ENCODE measurements at places on chromosomes 1 and 21.

DNA sequence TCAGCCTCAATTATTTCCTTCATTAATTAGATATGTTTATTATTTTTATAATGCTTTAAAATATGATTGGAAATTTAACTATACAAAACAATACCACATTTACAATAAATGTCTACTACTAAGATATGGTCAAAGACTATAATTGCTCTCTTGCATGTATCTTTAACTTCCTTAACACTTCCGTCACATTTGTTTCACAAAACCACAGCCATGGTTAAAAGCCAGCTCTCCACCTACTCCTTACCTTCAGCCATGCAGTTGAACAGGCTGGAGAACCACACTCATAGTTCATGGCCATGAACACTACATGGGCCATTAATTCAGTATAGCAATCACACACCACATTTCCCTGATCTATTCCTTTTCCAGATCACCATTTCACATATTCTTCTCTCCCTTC is 72.2 kb downstream of the NME7 start:
- no peak overlapping the region for H3K27ac ChIP-seq
- H3K4me3 ChIP-seq: no peak overlapping the region
- DNase-seq: no peak
- H3K4me1 ChIP-seq: no peaks in the 10 kb centered on the region

- no peak for DNase-seq
- peak overlapping the region; percentile 45 for H3K27ac ChIP-seq
- H3K4me1 ChIP-seq: no peaks in the 10 kb centered on the region
- H3K36me3 ChIP-seq: no peaks in the 10 kb centered on the region
- H3K27me3 ChIP-seq: no peaks in the 10 kb centered on the region
Observed at GRCh38 chr21:17848228-17848627, 29.1 kb upstream of the C21orf91 start.

GRCh38 chr1:95035536-95035935 is 37.2 kb downstream of the ALG14 start:
- no peak overlapping the region for H3K27ac ChIP-seq
- H3K4me1 ChIP-seq: no peaks in the 10 kb centered on the region
- H3K36me3 ChIP-seq: no peaks in the 10 kb centered on the region

- peaks cover 2% of the 10 kb centered on the region for H3K36me3 ChIP-seq
- no peaks in the 10 kb centered on the region for H3K4me1 ChIP-seq
- no peak overlapping the region for H3K27ac ChIP-seq
- H3K4me3 ChIP-seq: no peak overlapping the region
- no peak for DNase-seq
Observed at GRCh38 chr1:61388566-61388965, 306.2 kb downstream of the NFIA start.

GRCh38 chr1:245968775-245969174 is 538.3 kb downstream of the SMYD3 start:
- H3K4me1 ChIP-seq: no peaks in the 10 kb centered on the region
- H3K27me3 ChIP-seq: no peaks in the 10 kb centered on the region
- H3K36me3 ChIP-seq: no peaks in the 10 kb centered on the region
- H3K4me3 ChIP-seq: no peak overlapping the region
- no peak overlapping the region for H3K27ac ChIP-seq
- DNase-seq: no peak

- no peaks in the 10 kb centered on the region for H3K27me3 ChIP-seq
- no peak for DNase-seq
- H3K4me3 ChIP-seq: no peak overlapping the region
- H3K4me1 ChIP-seq: no peaks in the 10 kb centered on the region
- no peak overlapping the region for H3K27ac ChIP-seq
Observed at GRCh38 chr1:17776426-17776825, 21.3 kb downstream of the ACTL8 start.

GRCh38 chr1:53575955-53576320 is 116.7 kb downstream of the DMRTB1 start:
- no peak overlapping the region for H3K4me3 ChIP-seq
- H3K36me3 ChIP-seq: no peaks in the 10 kb centered on the region
- H3K27me3 ChIP-seq: no peaks in the 10 kb centered on the region
- H3K27ac ChIP-seq: no peak overlapping the region

DNA sequence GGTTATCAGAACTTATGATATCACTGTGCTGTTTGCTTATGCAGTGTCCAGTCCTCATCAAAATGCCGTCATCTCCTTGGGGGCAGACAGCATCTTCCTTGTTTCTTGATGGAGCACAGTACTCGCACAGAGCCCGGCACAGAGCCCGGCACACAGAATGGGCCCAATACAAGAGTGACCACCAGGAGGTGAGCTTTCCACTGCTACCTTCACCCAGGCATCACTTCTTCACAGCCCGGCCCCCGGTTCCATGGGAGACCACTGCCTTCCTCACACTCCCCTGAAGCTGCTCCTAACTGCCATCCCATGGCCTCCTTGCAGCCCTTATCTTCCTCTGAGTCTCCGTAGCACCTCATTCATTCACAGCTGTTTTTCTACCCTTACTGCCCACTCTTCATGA is 94.0 kb downstream of the TNR start:
- H3K27ac ChIP-seq: no peak overlapping the region
- DNase-seq: no peak
- no peaks in the 10 kb centered on the region for H3K4me1 ChIP-seq
- no peaks in the 10 kb centered on the region for H3K27me3 ChIP-seq
- H3K4me3 ChIP-seq: no peak overlapping the region

DNA sequence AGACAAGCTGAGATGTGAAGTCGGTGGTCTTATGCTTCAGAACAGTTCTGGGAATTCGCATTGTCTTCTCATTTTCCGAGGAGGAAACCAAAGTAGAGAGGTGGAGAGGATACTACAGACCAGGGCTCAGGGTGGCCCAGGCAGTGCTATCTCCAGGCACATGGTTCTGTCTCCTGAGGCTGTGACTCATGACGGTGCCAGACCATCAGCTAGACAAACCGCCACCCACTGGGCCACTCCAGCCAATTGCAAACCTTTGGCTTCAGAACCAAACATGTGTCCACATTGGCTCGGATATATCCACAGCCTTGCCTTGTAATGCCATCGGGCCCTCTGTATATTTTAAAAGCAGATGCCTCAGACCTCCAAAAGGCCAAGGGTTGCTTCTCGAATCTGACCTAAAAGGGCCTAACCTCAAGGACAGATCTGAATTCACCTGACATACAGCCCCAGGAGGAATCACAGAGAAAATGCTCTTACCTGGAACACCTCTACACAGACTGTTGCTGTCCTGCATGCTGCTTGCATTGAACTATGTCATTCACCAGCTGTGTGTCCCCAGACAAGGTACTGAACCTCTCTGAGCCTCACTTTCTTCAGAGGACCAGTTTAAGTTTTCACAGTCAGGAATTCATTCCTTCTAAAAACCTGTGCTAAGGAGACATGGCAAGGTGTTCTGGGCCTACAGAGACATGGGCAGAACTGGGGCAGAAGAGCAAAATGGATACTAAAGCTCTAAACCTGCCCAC is 224.9 kb upstream of the JUN start:
- H3K27ac ChIP-seq: peak overlapping the region; percentile 47
- H3K36me3 ChIP-seq: no peaks in the 10 kb centered on the region
- H3K27me3 ChIP-seq: no peaks in the 10 kb centered on the region
- no peaks in the 10 kb centered on the region for H3K4me1 ChIP-seq

- no peak for DNase-seq
- no peaks in the 10 kb centered on the region for H3K36me3 ChIP-seq
- H3K27me3 ChIP-seq: no peaks in the 10 kb centered on the region
- H3K27ac ChIP-seq: no peak overlapping the region
Observed at GRCh38 chr1:229279242-229279641, 8.3 kb downstream of the RAB4A start.

DNA sequence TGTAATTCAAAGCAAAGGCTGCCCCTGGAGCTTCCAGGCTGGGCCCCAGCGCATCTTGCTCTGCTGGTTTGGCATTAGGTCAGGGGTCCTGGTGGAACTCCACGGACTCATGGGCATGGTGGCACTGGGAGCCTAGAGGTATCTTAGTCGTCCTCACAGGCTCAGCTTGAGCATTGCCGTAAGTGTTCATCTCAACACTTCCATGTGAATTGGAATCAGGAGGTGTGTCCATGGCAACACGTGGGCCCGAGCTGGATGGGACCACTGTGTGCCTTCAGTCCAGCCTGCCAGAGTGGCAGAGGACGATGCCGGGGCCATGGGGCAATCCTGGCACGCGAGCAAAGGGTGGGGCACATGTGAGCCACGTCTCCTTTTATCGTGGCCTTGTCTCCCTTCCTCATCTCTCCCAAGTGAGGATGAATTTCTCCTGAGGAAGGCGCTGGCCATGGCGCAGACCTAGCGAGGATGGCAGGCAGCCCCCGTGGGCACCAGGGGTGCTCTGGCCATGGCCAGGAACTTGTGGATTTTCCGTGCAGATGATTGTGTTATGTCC is 47.0 kb downstream of the AGPAT3 start:
- no peak for DNase-seq
- no peak overlapping the region for H3K4me3 ChIP-seq
- H3K27me3 ChIP-seq: no peaks in the 10 kb centered on the region
- H3K4me1 ChIP-seq: peaks cover 1% of the 10 kb centered on the region
- H3K27ac ChIP-seq: peak overlapping the region; percentile 66

DNA sequence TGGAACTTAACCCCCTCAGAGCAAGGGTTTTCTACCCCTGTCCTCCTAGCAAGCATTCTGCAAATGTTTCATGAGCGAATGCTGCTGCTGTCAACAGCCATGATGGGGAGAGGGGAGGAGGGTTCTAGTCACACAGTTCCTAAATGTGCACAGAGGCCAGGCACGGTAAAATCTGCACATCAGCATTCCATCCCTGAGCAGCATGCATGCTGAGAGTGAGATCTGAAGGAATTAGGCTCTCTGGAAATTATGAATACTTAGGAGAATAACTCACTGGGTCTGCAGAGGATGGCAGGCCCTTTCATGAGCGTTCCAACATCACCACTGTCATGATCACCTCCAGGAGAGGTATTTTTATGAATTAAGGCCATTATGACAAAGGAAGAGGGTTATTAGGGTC is 2.1 kb downstream of the VTCN1 start:
- no peak for DNase-seq
- H3K4me1 ChIP-seq: no peaks in the 10 kb centered on the region
- no peak overlapping the region for H3K4me3 ChIP-seq
- H3K27me3 ChIP-seq: no peaks in the 10 kb centered on the region
- H3K27ac ChIP-seq: no peak overlapping the region

DNA sequence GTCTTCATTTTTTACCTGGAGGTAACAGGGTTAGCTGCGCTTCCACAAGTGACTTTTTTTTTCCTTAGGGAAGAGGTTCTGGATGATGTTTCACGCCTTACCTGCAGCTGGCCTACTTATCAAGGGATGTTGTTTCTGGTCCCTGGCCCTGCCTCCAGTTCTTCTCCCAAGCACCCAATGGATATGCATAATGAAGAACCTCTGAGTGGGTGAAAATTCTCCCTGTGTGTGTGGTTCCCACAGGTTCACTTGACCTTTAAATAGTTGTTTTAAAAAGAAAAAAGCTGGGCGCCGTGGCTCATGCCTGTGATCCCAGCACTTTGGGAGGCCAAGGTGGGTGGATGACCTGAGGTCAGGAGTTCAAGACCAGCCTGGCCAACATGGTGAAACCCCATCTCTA is 31.8 kb upstream of the DPT start:
- DNase-seq: no peak
- no peak overlapping the region for H3K4me3 ChIP-seq
- no peaks in the 10 kb centered on the region for H3K4me1 ChIP-seq
- no peaks in the 10 kb centered on the region for H3K36me3 ChIP-seq

GRCh38 chr1:9559673-9560072 is 20.4 kb downstream of the SLC25A33 start:
- H3K4me3 ChIP-seq: no peak overlapping the region
- no peaks in the 10 kb centered on the region for H3K4me1 ChIP-seq
- no peak for DNase-seq
- H3K36me3 ChIP-seq: no peaks in the 10 kb centered on the region
- no peak overlapping the region for H3K27ac ChIP-seq
- H3K27me3 ChIP-seq: no peaks in the 10 kb centered on the region

GRCh38 chr1:184214128-184214527 is 162.6 kb downstream of the TSEN15 start:
- no peaks in the 10 kb centered on the region for H3K27me3 ChIP-seq
- H3K4me3 ChIP-seq: no peak overlapping the region
- H3K36me3 ChIP-seq: no peaks in the 10 kb centered on the region
- H3K27ac ChIP-seq: no peak overlapping the region
- H3K4me1 ChIP-seq: no peaks in the 10 kb centered on the region
- DNase-seq: no peak

DNA sequence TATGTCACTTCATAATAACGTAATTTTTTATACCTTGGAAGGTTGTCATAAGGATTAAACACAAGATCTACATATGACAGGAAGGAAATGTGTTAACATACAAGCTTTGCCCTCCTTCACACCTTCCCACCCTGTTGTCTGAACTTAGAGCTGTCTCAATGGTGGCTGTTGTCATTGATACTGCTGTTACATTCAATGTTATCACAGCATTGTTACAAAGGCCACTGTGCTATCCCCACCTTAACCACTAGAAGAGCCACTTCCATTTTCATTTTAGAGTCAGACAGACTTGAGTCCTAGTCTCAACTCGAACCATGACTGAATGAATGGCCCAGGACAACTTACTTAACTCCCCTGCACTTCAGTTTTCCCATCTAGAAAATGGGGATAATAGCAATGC is 31.2 kb downstream of the TAS1R2 start:
- no peaks in the 10 kb centered on the region for H3K27me3 ChIP-seq
- H3K36me3 ChIP-seq: no peaks in the 10 kb centered on the region
- no peaks in the 10 kb centered on the region for H3K4me1 ChIP-seq
- no peak for DNase-seq
- H3K27ac ChIP-seq: no peak overlapping the region

DNA sequence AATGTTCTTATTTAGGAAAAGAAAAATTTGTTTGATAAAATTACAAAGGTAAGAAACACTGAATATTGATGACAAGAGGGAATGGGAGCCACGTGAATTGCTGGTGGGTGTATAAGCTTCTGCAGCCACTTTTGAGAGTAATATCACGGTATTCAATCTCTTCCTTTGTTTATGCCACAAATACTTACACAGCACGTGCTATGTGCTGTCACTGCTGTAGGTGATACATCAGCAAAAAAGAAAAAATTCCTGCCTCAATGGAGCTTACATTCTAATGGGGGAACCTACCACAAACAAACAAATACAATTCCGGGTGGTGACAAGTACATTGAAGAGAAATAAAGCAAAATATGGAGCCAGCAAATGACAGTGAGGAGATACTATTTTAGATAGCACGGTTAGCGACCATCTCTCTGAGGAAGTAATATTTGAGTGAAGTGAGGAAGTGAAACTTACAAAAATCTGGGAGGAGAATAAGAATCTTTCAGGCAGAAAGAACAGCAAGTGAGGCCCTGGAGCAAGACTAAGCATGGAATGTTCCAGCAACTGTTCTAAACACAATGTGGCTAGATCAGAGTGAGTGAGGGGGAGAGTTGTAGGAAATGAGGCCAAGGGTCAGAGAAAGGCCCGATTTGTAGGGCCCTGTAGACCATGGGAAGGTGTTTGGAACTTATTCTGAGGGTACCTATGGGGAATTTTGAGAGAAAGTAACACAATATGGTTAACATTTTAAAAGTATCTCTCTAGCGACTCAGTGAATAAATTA is 2.6 kb upstream of the FCRLB start:
- no peak overlapping the region for H3K4me3 ChIP-seq
- H3K27ac ChIP-seq: no peak overlapping the region
- no peaks in the 10 kb centered on the region for H3K36me3 ChIP-seq
- no peaks in the 10 kb centered on the region for H3K27me3 ChIP-seq
- no peak for DNase-seq

All from Peyer's patch (tissue), 4 donors.